Kidney (tissue), 22 donors: ENCODE measurements at places on chromosomes 12 and 14.

- no peak for DNase-seq
Measured at GRCh38 chr14:28762303-28762954, 4.2 kb upstream of the FOXG1 start.

DNA sequence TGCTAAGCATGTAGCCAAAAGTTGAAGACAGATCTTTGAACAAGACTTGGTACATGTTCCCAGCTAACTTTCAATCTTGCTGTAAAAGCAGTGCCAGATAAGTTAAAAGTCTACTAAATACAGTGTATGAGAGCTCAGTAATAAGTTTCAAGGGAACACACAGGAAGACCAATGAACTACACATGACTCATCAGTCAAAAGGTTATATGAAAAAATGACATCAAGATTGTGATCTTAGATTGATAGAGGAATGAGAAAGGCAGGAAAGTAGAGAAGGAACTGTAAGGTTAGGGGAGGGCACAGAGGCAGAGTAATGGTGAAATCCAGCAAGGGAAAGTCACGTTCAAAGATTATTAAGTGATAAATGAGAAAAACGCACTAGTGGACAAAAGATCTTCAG lies 249.9 kb upstream of the FLRT2 start:
- DNase-seq, result no peak

DNA sequence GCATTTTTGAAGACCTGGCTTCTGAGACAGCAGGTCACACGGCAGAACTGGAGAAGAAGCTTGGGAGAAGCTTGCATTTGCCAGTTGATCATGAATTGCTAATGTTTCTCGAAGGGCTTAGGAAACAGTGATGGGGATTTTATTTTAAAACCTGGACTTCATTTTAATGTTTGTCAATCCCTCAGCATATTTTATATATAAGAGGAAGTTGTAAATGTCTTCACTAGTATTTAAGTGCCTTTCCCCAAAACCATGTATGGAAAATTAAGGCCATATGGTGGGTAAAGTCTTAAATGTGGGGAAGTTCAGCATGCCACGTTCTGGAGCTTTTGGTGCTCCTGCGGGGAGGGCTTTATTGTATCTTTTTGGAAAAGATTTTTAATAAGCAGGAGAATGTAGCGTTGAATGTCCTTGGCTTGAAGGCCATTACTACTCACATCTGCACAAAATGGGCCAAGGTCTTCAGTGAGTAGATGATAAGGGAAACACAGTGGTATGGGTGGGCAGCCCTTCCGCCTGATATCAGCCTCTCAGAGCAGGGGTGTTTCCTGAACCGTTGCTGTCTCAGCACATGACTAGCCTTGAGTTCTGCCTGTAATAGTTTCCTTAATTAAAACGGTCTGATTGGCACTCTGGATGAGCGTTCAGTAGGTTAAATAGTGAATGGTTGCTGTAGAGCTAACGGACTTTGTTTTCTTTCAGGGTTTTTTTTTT lies 511.4 kb downstream of the PCNX1 start:
- no peak for DNase-seq

DNA sequence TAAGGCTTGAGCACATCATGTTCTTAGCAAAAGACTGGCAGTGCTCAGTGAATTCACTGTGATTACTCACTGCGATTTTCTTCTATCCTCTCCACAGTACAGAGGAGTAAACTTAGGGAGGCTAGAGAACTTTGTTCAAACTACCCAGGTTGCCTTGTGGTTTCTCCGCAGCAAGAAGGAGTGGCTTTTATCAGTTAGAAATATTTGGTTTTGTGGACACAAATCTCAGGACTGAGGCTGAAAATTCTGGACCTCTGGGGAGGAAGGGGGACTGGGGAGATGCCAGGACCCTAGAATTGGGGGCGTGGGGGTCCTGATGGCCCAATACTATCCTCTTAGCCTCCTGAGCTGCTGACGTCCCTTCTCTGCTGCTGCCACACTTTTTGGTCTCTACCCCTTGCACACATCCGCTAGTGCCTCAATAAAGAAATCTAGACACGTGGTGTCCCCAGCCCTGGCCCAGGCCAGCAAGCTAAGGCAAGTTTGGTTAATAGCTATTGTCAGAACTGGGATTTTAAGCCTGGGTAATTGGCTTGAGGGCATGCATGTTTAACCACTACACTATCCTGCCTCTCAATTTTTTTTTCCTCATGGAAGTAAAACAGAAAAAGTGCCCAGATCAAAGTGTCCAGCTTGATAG lies 842 bp downstream of the OAS2 start:
- DNase-seq, result no peak

DNA sequence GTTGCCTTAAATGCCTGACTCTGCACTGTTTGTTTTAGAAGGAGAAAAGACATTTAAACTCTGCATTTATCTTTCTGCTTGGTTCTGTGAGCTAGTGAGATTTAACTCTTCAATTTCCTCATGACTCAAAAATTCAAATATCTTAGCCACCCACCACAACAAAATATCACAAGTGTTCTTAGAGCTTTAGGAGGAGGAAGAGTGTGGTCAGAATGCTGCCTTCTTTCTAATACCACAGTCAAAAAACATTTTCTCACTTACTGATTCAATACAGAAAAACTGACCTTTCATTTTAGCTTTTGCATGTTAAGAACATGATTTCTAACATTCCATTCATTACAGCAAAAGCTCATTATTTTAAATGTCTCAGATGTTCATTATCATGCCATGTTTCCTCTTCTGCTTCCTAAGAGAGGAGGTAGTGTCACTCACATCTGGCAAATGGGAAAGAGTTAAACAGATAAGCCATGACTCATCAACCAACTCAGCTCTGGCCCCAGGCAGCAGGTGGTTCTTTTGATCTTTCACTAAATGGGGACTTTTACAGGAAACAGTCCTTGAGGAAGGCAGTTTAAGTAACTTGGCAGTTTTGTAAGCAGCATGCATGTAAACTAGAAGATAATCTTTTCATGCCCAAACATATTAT lies 56.4 kb upstream of the RNU6-8 start:
- no peak for DNase-seq
